IPS DF 19.7 (cell line): ENCODE measurements at places on chromosomes 5 and 9.

GRCh38 chr5:90890180-90890579, 331.6 kb downstream of the ADGRV1 start:
- DNase-seq = no peak

DNA sequence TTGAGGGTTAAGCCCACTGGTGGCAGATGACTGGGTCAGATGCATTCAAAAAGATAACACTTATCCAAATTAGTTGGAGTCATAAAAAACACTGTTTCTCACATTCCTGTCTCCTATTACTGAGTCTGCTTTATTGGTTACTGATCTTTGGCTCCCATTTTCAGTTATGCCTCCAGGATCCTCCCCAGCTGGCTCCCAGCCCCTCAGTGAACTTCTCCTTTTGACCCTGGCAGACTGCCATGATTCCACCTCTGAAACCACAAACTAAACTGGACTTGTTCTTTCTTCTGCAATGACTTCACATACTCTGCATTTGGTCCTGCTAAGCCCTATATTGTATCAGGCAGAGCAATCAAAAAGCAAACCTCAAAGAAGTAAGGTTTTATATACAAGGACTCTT, 860.8 kb upstream of the DMAC1 start:
- no peak for DNase-seq

DNA sequence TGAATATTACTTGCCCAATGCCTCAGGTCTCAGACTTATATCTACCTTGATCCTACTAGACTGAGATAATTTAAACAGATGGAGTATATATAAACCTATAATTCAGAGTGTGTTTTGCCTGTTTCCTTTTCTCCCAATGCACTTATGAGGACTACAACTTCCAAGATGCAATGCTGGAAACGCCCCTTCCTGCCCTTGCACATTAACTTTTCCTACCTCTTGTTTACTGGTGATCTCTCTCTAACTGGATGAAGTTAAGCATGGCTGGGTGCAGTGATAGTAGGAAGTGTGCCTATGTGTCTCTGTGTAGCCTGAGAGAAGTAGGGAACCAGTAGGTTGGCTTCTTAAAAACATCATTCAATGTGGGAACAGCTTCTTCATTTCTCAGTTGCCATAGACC, 115.2 kb downstream of the SVEP1 start:
- DNase-seq = peak; percentile 12

DNA sequence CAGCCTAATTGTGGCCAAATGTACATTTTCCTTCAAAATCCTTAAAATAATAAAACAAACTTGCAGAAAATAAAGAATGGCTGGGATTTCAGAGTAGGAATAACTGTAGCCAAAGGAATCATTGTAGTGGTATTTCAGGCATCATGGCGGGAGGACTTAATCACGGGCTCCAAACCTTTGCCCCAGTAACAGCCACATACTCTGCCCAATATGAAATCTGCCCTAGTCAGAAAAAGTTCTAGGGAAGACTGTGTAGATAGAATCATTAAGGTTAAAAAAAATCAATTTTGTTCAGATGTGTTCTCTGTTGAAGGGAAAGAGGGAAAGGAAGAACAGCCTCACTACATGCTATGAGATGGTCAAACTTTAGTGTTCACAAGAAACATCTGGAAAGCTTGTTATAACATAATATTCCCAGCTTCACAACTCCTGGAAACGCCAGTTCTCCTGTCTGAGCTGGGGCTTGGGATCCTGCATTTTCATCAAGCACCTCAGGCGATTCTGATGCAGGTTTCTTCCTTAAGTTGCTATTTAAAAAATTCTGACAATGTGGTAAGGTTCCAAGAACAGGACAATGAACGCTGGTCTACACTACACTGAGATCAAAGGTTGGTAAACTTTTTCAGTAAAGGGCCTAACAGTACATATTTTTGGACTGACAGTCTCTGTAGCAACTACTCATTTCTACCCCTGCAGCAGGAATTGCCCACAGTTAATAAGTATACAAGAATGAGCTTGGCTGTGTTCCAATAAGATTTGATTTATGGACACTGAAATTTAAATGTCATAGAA, 87.9 kb downstream of the CEMIP2 start:
- no peak for DNase-seq

GRCh38 chr5:172528440-172528839, 74.1 kb upstream of the SH3PXD2B start:
- DNase-seq = no peak

DNA sequence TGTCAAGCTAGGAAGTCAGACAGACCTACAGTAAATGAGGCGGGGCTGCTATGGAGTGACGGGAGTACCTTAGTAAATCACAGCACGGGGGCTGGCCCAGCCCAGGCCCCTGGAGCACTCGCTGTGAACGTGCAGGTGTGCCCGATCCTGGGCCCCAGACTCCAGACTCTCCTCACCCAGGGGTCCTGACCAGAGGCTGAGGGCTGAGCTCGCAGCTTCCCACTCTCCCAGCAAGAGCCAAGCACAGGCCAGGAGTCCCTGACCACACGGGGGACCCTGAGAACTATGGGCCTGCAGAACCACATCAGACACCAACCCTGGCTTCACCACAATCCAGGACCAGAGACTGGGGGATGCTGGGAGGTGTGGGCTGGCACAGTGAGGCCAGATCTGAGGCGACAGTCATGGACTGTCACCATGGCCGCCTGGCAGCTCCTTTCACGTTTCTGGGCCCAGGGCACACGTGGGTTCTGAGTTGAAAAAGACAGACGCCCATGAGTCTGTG, 73.4 kb downstream of the ADAMTS2 start:
- DNase-seq = no peak

GRCh38 chr5:179558932-179559283, 8.6 kb downstream of the RUFY1 start:
- DNase-seq = no peak

GRCh38 chr5:75985077-75985476, 98.1 kb upstream of the SV2C start:
- no peak for DNase-seq

GRCh38 chr5:115313052-115313451, 16.6 kb upstream of the CCDC112 start:
- DNase-seq = no peak

DNA sequence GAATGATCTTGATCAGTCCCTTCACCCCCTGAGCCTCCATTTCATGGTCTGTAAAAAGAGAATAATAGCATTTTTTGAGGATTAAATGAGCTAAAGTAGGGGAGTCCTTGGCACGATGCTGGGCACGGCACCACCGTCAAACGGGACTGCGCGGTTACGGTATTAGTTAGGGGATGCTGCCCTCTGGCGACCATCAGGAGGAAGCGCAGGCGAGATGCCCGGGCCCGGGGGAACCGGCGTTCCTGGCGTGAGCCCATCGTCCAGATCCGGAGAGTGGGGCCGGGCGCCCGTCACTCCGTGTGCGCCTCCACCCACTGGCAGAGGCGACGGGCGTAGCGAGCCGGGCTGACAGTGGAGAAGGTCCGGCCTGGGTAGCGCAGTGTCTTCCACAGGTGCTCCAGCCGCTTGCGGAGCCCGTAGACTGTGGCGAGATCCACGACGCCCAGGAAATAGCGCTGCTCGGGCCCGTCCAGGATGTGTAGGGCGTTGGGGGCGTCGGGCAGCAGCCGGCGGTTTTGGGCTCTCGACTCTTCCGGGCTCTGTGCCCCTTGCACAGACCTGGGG, 4.8 kb upstream of the ST6GALNAC4 start:
- no peak for DNase-seq

DNA sequence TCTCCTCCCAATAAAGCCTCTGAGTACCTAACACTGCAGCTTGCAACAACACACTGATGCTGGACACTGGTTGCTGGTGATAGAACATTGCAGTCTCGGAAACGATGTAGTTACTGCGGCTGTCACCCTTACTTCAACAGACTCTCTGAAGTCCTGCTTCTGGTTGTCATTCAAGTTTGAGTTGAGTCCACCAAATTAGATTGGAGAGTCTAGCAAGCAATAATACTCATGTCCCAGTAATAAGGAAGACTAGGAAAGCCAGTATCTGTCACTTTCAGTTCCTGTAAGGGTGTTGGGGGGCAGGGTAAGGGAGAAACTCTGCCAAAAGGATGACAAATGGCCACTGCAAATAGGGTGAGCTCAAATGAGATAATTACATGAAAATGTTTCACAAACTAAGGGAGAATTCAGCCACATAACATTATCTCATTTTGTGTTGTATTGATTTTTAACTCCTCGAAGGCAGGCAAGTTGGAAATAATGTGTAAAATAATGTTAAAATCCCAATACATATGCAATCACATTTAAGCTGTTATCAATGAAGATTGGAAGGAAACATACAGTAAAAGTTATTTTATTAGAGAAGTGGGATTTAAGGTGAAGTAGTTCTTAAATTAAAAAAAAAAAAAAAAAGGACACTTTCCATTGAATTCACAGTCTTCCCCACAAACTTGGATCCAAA, 849 bp upstream of the IFT74 start:
- no peak for DNase-seq

DNA sequence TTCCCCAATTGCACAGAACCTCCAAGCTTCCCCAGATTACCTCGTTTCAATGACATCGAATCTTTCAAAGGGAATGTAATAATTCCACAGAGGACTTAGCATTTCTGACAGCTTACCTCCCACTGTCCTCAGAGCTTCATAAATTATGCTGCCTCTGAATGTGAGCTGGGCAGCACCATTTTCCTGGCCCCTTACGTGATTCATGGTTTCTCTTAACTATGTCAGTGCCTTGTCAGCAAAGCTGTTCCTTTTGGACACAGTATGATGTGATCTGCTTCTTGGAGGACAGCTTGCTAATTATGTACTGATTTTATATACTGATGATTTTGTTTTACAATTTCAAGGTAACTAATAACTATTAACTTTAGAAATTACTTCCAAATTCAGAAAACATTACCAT, 27.7 kb upstream of the SSBP2 start:
- no peak for DNase-seq

- DNase-seq = no peak
Measured at GRCh38 chr9:96245399-96245798, 56.6 kb downstream of the HSD17B3 start.

DNA sequence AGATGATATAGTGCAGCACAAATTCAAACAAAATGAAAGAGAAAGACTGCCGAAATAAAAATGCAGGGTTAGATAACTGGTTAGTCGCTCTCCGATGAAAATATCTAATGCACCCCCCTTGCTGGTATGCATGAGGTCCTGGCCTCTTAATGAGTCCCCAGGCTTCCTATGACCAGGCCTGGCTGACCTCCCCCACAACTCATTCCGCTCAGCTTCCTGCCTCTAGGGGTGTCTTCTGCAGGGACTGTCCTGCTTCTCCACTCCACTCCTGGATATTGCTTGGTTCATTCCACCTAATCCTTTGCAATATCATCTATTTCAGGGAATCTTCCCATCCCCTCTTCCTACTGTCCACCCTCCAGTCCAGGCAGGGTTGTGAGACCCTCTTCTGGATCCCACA, 341.8 kb downstream of the ASTN2 start:
- DNase-seq = no peak

- DNase-seq = no peak
Measured at GRCh38 chr5:180791611-180792213, 10.9 kb downstream of the MGAT1 start.

DNA sequence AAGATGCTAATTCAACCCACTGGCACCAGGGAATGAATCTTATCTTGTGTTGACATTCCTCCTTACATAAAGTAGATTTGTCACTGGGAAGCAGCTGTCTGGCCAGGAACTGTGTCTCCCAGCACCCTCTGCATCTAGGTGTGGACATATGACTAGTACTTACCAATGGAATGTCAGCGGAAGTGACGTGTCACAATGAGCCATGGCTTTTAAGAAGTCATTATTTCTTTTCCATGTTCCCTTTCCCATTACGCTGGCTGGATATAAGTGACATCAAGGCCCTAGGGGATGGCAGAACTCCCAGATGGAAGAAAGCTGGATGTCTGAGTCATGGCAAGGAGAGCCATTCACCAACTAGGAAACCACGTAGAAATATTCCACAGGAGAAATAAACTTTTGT, 84.7 kb upstream of the MAST4 start:
- no peak for DNase-seq

GRCh38 chr9:88658311-88658822, 123.4 kb downstream of the NXNL2 start:
- DNase-seq = no peak

DNA sequence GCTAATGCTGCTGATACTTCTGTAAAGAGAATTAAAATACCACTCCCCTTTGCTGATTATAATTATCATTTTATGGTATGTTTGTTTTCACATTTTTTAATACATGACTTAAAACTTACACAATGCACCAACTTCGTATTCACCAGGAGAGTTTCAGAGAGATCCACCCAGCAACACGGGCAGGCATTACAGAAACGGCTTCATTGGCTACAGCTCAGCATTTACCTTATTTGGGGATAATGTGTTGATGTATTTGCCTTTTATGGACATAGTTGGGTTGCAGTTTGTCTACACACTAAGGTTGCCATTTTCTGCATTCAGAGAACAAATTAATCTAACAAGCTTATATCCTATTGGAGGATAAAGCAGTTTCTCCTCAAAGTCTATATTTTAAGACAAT, 423.6 kb downstream of the PRDM9 start:
- no peak for DNase-seq

DNA sequence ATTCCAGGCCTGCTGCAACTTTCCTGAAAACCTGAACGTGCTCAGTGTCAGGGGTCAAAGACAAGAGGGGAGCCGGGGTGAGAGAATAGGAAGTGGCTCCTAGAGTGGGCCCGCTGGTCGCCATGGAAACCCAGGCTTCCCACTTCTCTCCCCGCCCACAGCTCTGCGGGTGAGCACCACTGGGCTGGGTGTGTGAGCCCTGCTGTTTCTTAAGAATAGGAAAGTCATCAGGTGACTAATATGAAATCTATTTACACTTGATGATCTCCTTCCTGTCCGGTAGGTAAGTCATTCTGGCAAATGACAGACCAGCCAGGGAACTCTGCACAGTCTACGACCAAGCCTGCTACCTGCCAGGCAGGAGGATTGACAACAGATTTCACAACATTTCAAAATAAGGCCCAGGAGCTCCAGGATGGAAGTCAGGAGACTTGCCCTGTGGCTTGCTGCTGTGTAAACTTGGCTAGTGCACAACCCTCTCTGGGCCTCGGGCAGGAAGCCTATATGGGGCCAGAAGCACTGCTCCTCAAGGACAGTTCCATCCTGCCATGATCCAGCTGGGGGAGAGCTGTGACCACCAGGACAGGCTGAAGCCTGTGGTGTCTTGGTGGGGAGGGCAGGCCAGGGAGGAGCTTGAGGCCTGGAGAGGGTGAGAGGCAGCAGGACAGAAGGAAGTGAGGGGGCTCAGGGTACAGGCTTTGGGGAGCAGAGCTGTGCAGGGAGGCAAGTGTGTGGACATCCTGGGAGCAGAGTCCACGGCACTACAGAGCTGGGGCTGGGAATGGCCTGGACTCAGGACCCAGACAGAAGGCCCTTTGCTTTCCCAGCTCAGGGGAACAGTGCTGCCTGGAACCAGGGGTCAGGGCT, 60.6 kb downstream of the SHB start:
- DNase-seq = no peak

- no peak for DNase-seq
Measured at GRCh38 chr5:121292664-121293063, 559.0 kb upstream of the FTMT start.

DNA sequence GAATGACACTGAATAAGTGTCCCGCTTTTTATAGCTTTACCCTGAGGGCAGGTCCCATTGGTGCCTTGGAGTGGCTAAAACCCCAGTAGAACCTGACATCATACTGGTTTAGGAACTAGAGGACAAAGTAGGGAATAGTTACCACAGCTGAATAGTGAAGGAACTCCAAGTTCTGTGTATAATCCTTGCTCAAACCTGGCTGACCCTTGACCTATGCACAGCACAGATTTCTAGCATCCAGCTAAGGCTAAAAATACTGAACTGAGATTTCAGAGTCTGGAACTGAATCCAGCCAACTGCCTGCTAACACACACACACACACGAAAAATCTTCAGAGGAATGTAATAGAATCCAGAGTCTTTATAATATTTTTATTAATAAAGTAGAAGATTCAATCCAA, 50.8 kb downstream of the C5 start:
- no peak for DNase-seq
